Activated CD4-positive, alpha-beta T cell treated with anti-CD3 and anti-CD28 coated beads, Interleukin-2, Interleukin-6, amounts not matched to agents 100 ng/mL and 50 ng/mL, durations not matched to agents 16 hours and 8 hours (primary cell): ENCODE measurements at places on chromosomes 6 and 20.

DNA sequence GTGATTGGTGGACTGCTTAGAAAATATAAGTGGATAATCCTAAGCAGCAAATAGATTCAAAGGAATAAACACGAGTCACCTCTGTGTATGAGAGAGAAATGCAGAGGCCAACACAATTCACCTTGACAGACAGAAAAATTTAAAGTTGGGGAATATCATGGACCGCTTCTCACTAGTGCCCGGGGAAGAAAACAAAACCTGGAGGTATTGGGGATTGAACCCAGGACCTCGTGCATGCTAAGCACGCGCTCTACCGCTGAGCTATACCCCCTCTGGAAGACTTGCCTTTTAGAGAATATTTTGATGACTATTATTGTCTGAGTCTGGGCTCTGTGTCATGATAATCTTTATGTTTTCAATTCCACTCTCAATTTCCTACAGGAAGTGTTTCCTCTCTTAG lies 111.9 kb downstream of the TRIM27 start:
- DNase-seq, result peak; percentile 72

DNA sequence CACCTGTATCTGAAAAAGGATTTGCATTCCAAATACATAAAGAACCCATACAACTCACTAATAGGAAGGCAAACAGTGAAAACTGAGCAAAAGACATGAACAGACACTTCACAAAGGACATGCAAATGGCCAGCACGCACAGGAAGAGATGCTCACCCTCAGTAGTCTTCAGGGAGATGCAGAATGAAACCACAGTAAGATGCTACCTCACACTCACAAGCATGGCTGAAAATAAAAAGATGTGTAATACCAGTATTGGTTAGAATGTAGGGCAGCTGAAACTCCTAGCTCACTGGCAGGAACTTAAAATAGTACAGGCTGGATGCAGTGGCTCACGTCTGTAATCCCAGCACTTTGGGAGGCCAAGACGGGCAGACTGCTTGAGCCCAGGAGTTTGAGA lies 64.6 kb downstream of the SNX5 start:
- peak; percentile 56 for DNase-seq

DNA sequence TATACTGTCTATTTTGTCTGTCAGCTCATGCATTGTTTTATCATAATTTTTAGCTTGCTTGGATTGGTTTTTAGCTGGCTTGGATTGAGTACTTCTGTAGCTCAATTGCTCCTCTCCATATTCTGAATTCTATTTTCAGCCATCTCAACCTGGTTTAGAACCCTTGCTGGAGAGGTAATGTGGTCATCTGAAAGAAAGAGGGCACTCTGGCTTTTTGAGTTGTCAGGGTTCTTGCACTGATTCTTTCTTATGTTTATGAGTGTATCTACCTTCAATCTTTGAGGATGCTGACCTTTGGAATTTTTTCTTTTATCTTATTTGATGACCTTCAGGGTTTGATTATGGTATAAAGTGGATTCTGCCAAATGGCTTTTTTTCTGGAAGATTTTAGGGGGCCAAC lies 632.7 kb upstream of the ID4 start:
- no peak for DNase-seq

GRCh38 chr6:32668226-32668747 lies 1.8 kb upstream of the HLA-DQB1 start:
- DNase-seq, result peak; percentile 69

- DNase-seq, result no peak
Measured at GRCh38 chr6:69090132-69090531, 455.1 kb downstream of the ADGRB3 start.

DNA sequence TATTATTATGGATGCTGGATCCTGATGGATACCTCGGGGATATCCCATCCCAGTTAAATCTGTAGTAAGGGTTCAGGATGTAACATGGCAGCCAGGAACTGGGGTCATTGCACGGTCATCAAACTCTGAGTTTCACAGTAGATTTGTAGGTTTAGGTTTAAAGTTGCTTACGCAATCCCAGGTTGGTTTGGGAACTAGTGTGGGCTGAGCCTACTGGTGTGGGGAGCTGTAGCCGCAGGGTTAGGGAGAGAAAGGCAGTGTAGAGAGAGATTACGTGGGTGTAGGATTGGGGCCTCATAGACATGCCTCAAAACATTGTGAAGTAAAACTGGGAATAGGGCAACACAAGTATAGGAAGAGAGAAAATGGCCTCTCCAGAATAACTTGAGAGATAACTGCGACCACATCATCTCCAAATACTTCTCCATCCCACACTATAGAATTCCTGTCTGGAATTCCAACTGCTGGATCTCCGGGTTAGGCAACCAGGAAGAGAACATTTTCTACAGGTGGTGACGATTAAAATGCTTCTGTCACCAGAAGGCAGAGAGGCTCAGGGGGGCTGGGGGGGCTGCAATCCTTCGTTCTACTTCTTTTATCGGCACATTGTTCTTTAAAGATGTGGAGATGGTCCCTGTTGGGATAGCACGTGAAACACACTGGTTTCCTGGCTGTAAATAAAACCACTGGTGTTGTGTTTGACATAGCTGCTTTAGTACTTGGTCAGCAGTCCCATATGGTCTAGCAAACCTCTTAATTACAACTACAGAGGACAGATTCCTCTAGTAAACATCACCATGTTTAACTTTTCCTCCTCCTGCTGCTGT lies 44.9 kb upstream of the TMEM170B start:
- no peak for DNase-seq

- no peak for DNase-seq
Measured at GRCh38 chr6:20644667-20645370, 110.6 kb downstream of the CDKAL1 start.

DNA sequence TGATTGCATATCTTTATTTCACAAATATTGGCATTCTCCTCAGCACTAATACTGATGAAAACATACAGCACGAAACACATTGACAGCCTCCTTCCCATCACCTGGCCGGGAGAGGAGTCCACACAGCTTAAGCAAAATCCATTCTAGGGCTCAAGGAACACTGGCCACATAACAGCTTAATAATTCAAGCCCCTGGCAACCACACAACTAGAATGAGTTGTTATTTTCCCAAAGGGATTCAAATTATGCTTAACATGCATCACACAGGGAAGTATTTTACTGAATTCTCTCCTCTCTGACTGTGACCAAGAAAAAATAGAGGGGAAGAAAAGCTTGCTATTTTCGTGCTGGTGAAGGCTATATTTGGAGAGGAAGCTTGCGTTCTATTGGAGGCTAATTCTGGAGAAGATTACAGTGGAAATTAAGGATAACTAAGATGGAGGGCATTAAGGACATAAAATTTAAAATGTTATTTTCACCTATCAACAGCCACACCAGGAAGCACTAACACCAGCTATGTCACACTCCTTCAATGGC lies 198.5 kb downstream of the ADGRG6 start:
- DNase-seq, result no peak

DNA sequence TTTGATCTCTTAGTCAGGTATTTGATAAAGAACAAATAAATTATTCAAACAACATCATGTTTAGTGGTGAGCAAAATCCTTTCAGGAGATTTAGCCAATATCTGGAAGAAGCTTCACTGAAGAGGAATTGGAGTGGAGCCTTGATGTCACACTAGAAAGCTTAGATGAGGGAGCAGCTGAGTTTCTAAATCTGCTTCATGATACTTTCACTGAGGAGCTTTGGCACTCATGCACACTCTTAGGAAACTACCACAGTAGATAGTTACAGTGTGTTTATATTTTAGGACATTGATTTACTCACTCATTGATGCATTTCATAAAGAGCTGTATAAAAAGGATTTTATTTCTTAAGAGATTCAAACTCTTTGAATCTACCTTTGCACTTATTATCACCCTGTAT lies 366.2 kb upstream of the BTBD3 start:
- no peak for DNase-seq

GRCh38 chr6:107344383-107344782 lies 115.0 kb downstream of the PDSS2 start:
- no peak for DNase-seq

DNA sequence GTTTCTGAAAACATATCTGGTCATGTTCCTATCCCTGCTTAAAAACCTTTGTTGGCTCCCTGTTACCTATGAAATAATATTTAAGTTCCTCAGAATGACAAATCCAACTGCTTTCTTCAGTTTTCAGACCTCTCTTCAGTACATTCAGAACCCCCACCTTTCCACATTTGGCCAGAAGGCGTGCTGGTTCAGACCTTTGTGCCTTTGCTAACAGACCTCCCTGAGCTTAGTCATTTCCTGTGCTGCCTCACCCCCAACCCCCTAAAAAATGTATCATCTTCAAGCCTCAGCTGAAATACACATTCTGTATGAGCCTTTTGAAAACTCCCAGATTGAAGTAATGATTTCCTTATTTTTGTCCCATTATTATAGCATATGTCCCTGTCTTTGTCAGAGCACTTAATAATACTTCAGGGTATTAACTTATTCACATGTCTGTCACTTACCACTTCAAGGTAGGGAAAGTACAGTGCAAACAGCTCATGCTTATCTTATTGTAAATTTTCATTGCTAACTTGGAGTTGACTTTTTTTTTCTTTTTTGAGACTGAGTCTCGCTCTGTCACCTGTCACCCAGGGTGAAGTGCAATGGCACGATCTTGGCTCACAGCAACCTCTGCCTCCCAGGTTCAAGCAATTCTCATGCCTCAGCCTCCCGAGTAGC lies 19.7 kb downstream of the FAM217A start:
- peak; percentile 84 for DNase-seq

DNA sequence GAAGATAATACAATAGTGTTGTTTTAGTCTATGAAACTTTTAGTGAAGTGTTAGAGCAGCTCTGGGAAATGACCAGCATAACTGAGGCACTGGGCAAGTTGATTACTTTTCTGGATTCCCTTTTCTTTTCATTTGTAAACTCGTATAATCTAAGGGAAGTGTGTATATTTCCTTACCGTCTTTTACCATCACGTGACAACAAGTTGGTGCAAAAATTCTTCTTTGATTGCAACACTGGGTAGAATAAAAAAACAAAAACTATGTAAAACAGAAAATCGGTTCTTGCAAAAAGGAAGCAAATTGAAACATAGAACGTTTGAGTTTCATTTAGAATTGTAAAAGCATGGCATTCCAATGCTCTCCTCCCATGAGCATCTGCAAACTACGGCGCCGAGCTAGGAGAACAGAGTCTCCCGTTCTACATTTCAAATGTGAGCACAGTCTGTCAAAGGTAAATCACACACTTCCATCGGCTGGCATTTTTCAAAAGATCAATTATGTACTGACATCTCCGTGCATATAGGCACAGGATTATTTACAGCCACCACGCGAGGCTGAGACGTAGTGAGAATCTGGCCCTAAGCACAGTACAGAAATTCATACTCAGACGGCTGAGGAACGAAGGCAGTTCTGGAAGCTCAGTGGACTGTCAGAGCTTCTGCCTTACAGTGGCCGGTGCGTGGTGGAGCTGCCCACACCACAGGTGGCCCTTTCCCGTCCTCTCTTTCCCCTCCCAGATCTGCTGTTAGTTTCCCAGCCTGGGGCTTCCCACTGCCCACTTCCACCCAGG lies 314.0 kb downstream of the BMP7 start:
- DNase-seq, result no peak

DNA sequence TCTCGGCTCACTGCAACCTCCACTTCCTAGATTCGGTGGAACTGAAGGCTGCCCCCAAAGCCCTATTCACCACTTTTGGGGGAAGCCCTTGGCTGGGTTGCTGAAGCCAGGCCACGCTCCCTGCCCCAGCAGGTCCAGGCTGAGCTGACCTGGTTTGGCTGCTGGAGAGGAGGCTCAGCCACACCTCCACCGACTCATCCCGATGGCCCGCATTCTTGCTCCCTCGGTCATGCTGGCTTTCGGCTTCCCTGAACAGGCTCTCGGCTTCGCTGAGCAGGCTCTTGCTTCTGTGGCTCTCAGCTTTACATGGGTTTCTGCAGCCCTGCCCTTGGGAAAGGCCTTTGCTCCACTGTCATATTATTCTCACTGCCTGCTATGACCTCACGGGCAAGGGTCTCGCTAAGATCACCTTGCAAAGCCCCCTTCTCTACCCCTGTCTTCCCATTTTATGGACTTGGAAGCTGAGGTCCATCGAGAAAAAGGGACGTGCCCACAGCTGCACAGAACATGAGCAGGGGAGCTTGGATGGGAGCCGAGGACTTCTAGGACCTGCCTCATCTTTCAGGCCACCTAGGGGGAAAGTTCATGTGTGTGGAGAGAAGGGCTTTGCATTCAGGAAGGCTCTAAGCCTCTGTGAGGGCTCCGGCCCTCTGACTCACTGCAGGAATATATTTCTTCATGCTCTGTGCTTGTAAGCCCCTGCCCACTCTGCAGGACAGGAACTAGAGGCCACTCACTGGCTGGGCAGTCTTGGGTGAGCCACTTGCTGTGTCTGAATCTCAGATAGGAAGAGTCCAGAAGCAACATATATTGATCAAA lies 15.6 kb downstream of the ARHGAP40 start:
- DNase-seq, result no peak

DNA sequence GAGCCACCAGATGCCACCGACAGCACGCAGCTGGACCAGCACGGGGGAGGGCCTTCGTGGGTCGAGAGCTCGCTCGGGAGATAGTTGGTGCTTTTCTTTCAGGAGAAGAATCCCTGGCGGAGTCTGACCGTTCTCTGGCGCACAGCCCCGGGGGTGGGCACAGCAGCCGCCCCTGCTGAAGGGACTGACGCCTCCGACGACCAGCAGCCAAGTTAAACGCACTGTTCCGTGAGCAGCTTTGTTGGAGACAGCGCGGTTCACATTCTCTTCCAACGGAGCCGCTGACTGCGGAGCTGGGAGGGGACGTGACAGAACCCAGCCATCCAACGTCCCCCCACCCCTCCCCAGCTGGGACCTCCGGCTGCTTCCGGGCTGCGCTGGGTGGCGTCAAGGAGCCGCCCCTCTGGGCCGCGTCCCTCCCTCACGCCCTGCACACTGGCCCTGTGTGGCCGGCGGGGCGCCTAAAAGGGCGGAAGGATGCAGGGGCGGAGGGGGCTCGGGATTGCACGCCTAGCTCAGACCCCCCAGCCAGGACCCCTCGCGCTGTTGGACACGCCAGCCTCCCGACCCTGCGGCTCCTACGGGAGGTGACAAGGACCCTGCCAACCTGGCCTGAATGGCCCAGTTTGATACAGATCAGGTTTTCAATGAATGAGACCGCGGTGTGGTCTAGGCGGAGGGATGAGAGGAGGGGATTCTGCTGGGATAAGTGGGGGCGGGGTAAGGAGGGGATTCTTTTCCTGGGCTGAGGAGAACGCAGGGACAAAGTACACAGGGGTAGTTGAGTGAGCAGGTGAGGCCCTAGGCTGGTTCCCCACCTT lies 36.4 kb upstream of the KHDC1 start:
- DNase-seq, result no peak

DNA sequence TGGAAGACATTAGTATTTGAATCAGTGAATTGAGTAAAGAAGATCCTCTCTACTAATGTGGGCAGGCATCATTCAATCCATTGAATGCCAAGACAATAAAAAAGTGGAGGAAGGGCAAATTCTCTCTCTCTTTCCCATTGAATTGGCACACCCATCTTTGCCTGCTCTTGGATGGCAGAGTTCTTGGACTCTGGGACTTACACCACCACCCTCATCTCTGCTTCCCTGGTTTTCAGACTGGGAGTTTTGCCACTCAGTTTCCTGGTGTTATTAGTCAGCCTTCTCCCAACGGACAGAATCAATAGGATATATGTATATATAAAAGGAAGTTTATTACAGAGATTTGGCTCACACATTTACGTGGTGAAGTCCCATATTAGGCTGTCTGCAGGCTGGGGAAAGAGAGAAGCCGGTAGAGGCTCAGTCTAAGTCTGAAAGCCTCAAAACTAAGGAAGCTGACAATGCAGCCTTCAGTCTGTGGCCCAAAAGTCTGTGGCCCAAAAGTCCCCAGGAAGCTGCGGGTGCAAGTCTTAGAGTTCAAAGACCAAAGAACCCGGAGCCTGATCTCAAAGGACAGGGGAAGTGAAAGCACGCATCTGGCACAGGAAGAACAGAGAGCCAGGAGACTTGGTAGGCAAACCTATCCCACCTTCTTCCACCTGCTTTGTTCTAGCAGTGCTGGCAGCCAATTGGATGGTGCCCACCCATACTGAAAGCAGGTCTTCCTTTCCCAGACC lies 64.4 kb downstream of the SMPDL3A start:
- DNase-seq, result no peak
